ENCODE measurements at places on chromosomes 4 and X.

DNA sequence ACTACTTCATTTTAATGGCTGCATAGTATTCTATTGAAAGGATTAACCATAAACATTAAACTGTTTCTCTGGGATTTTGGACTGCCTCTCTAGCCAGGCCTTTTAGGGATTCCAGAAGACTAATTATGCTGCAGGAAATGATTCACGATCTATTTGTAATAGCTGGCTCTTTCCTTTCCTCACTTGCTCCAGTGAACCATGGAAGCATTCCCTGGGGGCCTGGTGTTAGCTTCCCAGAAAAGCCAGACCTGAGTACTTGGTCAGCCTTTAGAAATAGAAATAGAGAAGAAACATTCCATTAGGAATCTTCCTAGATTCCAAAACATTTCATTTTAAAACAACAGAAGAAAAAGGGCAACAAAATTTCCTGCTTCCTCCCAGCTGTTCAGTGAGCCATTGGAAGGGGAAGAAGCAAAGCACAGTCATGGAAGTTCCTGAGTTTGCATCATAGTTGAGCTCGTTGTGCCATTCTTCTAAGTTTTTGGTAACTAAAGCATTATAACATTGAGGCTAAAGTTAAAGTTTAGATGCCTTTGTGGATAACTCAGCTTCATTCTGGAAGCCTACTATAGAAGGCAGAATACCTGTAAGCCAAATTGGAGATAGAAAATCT, 83.5 kb downstream of the NPNT start:
- DNase-seq: no peak

DNA sequence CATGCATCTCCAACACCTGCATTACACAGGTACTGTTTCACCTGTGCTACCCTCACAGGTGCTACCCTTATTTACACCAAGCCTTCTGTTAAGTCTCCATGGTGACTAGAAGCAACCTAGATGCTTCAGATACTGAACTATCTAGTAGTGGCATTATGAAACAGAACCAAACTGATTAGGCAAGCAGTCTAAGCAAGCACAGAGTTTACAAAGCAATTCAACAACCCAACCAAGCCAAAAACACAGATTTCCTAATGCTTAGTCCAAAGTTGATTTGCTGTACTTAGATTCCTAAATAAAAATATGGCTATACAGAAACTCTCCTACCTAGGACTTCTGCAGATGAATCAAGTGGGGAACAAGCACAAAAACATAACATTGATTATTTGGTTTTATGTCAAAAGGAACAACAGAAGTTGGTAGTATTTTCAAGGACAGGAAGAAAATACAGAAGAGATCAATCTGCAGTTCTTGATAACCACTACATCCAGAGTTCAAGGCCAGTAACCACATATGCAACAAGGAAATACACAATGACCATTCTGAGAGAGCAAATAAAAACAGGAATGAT, 3.2 kb downstream of the TAPT1 start:
- no peak for DNase-seq

DNA sequence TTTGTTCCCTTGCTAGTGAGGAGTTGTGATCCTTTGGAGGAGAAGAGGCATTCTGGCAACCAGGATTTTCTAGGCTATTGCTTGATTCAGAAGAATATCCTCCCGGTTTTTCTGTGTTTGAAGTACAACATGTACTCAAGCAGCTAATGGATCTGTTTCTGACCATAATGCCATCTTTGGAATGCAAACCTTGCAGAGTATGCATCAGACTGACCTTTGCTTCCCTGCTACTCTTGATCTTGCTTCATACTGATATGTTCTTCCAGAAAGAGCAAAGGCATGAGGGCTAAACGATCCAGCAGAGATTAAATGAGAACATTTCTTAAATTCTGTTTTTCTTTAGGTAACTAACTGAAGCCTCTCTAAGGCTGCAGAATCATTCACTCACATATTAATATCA, 265.4 kb upstream of the SLC7A11 start:
- DNase-seq: no peak

GRCh38 chrX:15750611-15751154, 12.6 kb downstream of the CA5B start:
- DNase-seq: no peak

DNA sequence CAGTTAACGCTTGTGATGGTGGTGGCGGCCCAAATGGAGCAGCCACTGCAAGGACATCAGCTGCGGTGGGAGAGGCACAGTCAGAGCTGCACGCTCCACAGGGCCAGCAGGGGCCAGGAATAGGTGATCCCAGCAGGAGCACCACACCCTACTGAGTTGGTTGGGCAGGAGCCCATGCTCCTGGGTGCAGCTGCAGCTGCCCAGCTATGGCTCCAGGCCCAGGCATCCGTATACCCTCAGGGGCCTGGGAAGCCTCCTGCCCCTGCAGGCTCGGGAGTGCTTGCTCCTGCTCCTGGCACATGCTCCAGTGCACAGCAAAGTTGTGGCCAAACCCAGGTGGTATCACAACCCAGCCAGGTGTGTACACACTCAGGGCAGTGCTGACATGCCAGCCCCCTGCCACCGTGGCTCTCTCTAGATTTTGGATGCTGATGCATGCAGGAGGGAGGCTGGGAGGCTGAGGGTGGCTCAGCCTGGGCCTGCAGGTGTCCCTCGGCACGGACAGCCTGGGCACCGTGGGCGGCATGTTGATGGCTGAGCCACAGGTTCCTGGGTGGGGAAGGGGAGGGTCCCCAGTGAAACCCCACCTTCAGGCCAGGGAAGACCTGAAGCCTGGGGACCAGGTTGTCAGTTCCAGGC, 150.2 kb downstream of the CXXC4 start:
- no peak for DNase-seq

DNA sequence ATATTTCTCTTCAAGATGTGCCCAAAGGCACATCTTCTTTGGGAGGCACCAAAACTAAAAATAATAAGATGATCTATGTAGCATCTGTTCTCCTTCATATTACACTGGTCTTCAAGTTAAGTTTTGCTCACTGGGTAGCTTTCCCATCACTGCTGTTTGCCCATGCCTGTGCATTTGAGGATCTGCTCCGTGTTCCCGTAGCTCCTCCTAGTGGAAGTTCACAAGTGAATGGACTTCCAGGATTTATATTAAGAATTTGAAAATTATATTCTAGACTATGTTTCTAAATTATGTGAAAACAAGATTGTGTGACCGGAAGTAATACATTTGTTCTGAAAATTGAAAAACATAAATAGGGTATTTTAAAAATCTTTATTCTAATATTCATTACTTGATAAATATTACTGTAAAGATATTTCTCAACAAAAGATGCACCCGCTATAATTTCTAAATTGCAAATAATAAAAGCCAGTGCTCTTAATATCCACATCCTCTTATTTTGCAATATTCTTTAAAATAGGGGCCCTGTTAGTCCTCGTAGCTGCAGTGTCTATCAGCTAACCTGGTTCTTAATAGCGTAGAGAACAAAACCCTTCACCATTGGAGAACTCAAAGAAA, 147.7 kb downstream of the RBM46 start:
- no peak for DNase-seq

DNA sequence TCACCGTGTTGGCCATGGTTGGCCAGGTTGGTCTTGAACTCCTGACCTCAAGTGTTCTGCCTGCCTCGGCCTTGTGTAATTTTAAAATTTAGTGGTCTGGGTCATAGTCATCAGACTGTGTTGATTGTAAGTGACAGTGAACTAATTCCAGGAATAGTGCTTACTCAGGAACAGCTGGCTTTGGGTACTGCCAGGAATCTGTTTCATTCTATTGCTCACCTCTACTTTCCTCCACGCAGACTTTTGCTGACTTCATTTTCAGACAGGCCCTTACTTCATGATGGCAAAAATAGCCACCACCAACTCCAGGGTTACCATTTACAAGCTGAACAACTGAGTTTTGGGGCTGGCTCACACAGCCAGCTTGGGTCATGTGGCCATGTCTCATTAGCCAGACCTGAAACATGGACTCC, 54.6 kb downstream of the FNIP2 start:
- no peak for DNase-seq

DNA sequence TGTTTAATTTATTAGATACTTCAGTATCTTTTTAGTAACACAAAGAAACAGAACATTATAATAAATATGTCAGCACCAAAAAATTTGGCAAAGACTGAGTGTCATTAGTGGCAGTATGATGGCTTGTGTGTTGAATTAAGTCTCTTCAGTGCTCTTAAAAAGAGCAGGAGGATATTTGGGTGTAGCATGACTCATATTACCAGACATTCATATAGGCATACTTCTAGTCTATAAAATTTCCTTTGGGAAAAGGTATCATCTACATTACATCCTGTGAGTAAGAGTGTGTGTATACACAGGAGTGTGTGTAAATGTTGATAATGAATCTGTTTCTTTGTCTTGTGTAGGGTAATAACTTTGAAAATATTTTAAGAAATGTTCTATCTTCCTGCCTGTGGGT, 135.7 kb downstream of the CNKSR2 start:
- DNase-seq: no peak

DNA sequence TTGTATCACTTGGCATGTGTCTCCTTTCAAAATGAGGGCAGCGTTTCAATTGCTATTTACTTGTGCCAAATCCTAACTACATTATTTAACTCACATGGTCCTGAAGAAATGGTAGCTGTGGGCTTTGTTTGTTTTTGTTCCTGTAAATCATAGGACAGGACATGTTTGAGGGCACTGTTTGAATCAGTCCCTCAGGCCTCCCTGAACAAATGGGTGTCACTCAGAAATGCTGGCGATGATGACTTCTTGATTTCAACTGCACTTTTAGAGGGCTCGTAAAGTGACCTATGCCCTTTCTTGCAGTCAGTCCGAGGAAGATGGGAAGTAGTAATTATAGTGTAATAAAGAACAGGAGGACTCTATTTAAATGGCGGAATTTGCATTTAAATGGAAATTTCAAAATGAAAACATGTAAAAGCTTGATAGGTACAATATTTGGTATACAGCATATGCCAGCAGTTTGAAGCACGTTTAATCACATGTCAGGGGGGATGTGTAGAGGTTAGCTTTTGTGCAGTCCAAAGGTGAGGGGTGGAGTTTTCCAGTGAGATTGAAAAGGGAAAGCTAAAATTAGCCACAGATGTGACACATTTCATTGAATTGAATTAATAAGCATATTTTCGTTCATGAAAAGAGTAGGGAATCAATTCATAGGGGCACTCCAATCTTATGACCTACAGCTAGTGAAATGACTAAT, 1958.7 kb upstream of the IGFBP7 start:
- no peak for DNase-seq

DNA sequence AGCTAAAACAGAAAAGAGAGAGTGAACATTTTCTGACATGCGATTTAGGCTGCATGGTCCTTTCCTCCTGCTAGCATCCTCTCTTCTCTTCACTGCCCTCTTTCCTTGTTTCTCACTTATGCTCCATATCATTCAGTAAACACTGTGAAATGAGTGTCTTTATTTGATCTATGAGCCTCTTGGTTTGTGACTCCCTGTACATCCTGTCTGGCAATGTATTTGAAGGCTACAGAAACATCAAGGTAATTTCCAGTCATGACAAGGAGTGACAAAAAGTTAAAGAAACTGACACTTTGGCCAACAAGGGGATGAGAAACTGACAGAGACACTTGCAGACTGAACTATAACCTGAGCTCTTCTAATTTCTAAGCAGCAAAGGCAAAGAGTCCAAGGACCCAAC, 8.7 kb downstream of the FTHL17 start:
- DNase-seq: no peak

GRCh38 chr4:161525121-161525520, 638.7 kb downstream of the FSTL5 start:
- DNase-seq: no peak

DNA sequence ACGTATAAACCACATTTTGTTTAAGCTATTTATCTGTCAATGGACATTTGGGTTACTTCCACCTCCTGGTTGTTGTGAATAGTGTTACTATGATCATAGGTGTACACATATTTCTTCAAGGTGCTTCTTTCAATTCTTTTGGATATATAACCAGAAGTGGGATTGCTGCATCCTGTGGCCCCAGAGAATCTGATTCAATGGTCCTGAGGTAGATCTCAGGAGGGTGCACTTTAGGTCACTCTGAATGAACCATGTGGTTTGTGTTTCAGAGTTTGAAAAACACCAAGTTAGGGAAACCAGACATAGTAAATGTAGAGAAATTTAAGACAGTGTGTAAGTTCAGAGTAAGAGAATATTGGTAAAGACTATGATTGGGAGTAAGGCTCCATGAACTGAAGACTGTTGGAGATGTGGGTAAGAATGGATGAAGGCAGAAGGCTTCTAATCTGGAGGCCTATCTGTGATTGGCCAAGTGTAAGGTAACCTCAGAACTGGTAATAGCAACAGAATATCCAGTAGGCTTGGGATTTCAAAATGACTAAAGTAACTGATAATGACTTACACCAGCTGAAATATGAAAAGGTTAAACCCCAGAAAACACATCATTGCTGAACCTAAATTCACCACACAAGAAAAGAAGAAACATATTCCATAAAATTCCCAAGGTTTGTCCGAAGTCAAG, 236.9 kb downstream of the CAMK2D start:
- DNase-seq: no peak

DNA sequence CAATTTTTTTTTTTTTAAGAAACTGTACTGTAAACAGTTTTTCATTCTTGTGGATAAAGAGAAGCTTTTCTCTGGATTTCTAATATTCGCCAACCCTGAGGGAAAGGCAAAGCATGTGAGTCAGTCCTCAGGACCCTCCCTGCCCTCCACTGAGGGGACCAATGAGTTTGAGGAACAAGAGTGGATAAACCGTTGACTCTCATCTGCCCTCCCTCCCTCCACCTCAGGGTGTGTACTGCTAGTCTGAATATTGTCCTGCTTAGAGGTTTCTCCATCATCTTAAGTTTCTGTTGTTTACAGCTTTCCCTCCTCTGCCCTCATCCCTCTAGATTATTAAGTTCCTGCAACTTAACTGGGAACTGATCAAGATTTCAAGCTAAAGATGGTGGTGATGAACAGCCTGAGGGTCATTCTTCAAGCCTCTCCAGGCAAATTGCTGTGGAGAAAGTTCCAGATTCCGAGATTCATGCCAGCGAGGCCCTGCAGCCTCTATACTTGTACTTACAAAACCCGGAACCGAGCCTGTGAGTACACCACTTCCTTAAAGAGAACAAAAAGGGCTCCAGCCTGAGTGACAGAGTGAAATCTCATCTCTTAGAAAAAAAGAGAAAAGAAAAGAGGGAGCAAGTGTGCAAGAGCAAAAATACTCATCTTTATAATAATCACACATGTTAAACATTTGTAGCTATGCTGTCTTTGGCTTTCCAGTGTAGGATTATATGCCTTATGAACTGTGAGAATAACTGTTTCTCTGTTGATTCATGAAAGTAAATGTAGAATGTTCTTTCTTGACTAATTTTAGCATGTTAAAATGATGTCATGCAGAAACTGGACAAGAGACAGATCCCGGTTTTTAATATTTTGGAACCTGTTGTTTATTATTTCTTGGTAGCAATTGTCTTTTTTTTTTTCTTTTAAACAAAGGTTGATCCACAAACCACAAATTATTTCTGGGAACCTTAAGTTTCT, 11.9 kb downstream of the CA5B start:
- DNase-seq: no peak

GRCh38 chr4:23839279-23839678, 50.6 kb downstream of the PPARGC1A start:
- DNase-seq: no peak

DNA sequence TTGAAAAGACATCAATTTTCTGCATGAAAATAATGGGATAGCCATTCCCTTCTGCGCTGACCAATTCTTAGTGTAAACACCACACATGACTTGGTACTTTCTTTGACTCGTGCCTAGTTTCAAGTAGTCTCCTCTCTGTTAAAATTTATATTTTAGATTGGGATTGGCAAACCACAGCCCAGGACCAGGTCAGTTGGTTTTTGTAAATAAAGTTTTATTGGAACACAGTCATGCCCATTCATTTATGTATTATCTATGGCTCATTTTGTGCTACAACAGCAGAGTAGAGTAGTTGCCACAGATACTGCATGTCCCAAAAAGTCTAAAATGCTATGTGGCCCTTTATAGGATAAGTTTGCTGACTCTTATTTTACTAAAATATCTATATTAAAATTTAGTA, 46.7 kb downstream of the BMX start:
- DNase-seq: no peak
